AG09319 (cell line): ENCODE measurements at places on chromosomes 2 and 18.

DNA sequence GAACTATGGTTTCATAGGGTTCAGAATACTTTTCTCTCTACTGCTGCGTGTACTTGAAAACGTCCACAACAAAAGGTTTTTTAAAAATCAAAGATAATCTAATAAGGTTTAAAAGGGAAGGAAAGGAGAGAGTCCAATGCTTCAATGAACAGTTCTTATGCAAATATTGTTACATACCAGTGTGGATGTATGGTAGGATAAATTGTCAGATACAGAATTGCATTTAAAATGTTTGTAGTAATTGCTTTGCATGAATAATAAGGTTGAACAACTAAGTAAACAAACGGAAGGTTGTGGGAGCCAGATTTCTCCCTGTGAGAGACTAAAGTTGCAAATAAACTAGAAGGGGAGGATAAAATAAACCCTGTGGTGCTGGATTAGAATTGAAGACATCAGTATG is 53.8 kb upstream of the RBBP8 start:
- DNase-seq = no peak

DNA sequence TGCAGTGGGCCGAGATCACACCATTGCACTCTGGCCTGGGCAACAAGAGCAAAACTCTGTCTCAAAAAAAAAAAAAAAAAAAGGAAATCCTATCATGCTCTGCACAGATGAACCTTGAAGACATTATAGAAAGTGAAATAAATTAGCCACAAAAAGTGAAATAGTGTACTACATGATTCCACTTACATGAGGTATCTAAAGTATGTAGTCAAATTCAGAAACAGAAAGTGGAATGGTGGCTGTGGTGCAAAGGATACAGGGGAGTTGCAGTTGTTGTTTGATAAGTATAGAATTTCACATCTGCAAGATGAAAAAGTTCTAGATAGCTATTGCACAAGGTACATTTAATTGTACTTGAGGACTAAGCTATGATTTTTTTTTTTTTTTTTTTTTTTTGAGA is 5.2 kb downstream of the ZRANB3 start:
- no peak for DNase-seq

- DNase-seq = no peak
Measured at GRCh38 chr2:220157312-220157711, 529.9 kb downstream of the SLC4A3 start.

GRCh38 chr2:218397820-218398436 is 1.7 kb upstream of the CTDSP1 start:
- no peak for DNase-seq

DNA sequence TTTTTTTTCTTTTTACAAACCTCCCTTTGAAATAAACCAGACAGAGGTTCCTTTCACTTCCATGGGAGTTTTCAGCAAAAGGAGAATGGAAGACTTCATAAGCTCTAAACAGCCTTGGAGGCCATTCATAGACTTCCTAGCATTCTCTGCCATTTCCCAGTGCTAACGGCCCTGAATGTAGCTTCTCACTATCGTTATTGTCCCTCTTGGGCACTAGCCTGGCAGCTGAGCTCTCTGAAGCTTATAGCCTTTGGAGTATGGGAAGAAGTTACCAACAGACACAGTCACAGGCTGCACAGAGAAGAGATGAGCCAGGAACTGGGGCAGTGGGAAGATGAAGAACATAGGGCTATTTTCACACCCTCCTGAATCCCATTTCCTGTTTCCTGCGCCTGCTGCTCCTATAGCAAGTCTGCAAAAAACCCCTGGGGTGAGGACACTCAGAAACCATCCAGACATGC is 29.1 kb upstream of the EPC2 start:
- DNase-seq = no peak

DNA sequence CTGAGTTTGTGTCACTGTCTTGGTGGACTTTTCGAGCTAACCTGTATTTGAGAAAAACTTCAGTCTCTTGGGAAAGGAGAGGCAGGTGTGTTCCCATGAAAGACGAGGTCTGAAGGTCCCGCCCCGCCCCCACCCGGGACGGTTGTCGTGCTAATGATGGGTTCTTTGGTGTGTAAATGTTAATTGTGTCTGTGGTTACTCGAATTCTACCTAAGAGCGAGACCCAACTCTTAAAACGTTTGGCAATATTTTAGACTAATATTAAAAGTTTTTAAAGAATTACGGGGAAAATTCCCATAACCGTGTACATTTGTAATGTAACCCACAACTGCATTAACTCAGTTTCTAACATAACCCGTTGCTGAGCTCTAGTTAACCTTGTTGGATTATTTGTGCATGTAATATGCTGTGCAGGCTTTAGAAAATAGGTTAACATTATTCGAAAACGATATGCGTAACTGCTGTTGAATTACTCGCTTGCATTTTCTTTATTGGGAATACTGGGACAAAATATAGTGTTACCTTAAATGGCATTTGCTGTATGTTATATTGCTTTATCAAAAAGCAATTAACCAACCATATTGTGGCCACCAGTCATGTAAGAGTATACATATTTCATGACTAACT is 833 bp downstream of the EPB41L5 start:
- no peak for DNase-seq
